ENCODE measurements at places on chromosomes 1 and 21.

- DNase-seq: no peak
Observed at GRCh38 chr1:234484218-234484617, 5.2 kb upstream of the TARBP1 start.

GRCh38 chr1:111690306-111690617 lies 48.9 kb downstream of the INKA2 start:
- DNase-seq: no peak

- no peak for DNase-seq
Observed at GRCh38 chr21:18041012-18041411, 203.6 kb upstream of the CHODL start.

GRCh38 chr1:248839168-248839555 lies 1.1 kb downstream of the ZNF672 start:
- DNase-seq: no peak

DNA sequence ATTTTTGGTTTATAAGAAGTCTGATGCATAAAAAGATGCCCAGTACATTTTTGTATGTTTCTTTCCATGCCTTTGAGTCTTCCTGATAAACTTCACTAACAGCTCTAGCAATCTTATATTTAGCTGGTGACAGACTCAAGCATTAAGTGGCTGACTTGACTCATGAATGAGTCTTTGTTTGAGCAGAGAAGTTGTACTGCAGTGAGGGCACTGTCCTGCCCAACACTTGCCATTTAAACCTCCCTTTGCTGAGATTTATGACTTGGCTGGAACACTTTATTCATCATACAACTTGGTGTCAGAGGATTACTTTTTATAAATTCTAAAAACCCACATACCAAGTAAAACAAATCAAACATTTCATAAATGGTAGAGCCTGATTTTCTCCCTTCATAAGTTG lies 14.6 kb upstream of the CAMSAP2 start:
- DNase-seq: no peak

DNA sequence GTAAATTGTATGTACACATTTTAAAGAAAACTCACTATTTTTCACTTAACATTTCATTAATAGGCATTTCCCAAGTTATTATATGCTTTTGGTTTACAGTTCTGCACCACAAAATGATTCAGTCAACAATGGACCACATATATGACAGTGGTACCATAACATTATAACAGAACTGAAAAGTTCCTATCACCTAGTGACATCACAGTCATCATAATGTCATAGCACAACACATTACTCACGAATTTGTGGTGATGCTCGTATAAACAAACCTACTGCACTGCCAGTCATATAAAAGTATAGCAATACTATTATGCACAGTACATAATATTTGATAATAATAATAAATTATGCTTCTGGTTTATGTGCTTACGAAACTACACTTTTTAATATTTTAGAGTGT lies 30.9 kb downstream of the DNAI4 start:
- no peak for DNase-seq

DNA sequence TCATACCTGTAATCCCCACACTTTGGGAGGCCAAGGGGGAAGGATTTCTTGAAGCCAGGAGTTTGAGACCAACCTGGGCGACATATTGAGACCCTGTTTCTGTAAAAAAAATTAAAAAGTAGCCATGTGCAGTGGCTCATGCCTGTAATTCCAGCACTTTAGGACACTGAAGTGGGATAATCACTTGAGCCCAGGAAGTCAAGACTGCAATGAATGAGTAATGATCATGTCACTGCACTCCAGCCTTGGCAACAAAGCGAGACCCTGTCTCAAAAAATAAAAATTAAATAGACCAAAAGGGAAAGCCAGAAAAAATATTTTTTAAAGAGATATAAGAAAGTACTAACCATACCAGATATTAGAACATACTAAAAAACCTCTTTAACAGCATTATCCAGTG lies 44.7 kb upstream of the LYPLAL1 start:
- DNase-seq: no peak

- DNase-seq: no peak
Observed at GRCh38 chr1:177926201-177926600, 43.7 kb downstream of the SEC16B start.

- no peak for DNase-seq
Observed at GRCh38 chr1:57464756-57465155, 40.9 kb upstream of the DAB1 start.

DNA sequence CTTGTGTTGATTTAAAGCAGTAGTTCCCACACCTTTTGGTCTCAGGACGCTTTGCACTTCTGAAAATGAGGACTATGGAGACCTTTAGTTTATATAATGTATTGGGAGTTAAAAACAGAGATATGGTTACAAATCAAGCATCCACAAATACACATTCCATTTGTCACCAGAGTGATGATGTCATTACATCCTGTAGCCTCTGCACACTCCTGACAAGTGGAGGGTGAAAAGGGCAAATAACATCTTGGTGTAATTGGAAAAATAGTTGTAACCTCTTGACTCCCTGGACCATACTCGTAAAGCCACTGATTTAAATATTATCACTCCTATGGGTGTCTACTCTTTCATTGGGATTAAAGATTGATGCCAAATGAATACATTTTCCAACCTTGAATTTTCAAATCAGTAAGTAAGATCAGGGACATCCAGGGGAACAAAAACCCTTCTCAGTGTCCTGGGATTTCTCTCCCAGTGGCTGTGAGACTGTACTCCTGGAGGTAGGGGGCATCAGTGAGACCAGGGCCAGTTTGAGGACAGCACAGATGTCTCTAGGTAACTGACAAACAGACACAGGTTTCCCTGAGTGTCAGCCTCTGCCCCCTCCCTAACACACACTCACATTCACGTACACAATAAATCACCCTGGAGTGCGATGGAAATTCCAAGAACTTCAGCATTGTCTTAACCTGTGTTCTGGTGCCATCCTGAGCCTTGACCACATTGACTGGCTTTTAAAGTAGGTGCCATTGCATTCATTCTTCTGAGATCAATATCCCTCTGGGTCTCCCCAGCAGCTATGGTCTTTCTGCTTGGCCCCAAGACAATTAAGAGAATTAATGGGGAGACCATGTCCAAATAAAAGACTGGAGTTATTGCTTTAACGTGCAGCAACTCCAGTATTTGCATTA lies 63.0 kb downstream of the NR5A2 start:
- DNase-seq: no peak

- no peak for DNase-seq
Observed at GRCh38 chr1:25487628-25488027, 55.8 kb upstream of the LDLRAP1 start.

DNA sequence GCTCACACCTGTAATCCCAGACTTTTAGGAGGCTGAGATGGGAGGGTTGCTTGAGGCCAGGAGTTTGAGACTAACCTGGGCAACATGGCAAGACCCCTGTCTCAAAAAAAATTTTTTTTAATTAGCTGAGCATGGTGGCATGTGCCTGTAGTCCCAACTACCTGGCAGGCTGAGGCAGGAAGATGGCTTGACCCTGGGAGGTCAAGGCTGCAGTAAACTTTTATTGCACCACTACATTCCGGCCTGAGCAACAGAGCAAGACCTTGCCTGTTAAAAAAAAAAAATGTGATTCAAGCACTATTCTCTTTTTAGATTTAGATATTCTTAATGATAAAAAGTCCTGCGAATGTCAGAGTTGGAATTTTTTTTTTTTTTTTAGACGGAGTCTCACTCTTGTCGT lies 102.5 kb upstream of the L1TD1 start:
- no peak for DNase-seq

Data from activated naive CD4-positive, alpha-beta T cell (primary cell).